SIG-M5 (cell line): ENCODE measurements at places on chromosomes 16 and 17.

DNA sequence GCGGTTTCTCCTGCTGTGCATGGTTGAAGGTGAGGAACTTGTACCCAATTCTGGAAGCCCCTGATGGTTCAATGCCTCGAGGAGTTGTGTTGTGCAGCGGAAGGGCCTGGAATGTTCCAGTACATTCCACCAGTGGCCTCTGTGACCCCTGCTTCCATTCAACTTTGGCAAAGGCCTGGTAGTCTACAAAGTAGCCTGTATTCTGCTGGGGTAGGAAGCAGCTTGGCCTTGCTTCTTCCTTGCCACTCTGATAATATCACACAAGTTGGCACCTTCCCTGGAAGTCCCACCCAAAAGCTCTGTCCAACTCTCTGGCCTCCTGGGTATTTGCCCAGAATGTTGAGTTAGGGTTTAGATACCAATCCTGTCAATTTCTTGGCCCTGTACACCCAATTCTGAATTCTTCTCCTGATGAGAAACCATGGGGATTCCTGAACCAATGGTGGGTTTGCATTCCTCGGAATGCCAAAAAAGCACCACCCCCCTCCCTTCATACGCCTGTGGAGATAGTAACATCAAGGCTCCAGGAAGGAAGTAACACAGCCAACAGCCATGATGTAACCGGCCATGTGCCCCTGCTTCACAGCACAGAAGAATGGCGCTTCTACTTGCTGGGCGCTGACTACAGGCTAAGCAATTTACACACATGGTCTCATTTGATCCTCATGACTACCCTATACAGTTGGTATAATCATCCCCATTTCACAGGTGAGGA, 11.8 kb upstream of the FAM117A start:
- no peak for DNase-seq

GRCh38 chr17:53588317-53588716, 234.4 kb upstream of the KIF2B start:
- no peak for DNase-seq

DNA sequence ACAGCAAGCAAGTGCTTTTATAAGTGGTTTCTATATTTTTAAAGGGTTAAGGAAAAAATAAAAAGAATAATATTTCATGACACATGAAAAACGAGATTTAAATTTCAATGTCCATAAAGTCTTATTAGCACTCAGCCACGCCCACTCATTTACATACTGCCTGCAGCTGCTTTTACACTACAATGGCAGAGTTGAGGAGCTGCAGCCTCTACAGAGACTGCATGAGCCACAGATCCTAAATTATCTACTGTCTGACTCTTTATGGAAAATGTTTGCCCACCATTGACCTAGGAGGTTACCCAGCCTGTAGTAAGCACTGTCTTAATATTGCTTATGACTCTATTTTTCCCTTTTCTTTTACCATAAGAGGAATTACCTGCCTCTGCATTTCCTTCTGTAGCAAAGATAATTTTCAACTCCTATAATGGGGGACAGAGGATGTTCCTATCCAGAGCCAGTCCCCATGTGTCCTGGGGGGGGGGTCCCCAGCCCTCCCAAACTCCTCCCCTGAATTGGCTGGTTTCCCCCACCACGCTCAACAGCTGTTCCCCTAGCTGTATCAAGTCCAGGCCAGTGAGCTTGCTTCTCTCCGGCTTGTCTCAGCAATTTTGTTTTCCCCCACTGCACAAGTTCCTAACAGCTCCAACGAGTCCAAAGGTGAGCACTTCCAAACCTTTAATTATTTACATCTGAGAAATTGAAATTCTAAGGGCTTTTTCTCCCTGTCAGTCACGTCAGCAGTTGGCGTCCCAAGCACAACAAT, 139.4 kb upstream of the ERCC4 start:
- DNase-seq = no peak

- no peak for DNase-seq
Measured at GRCh38 chr17:17760350-17760749, 76.4 kb downstream of the SREBF1 start.

DNA sequence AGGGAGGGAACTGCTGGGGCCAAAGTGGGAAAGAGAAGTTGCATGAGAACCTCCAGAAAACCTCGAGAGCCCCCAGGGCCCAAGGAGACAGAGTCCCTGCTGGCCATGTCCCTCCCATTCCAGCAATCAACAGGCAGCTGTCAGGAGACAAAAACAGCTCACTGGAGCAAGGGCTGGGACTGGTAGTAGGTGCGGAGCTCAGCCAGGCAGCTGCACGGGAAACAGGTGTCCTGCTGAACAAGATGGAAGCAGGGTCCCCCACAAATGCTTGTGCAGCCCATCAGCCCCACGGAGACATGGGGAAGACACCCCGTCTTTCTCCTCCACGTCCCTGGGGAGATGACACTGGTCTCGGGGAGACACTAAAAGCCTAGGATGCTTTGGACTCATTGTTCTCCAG, 34.5 kb downstream of the SDK2 start:
- DNase-seq = no peak

DNA sequence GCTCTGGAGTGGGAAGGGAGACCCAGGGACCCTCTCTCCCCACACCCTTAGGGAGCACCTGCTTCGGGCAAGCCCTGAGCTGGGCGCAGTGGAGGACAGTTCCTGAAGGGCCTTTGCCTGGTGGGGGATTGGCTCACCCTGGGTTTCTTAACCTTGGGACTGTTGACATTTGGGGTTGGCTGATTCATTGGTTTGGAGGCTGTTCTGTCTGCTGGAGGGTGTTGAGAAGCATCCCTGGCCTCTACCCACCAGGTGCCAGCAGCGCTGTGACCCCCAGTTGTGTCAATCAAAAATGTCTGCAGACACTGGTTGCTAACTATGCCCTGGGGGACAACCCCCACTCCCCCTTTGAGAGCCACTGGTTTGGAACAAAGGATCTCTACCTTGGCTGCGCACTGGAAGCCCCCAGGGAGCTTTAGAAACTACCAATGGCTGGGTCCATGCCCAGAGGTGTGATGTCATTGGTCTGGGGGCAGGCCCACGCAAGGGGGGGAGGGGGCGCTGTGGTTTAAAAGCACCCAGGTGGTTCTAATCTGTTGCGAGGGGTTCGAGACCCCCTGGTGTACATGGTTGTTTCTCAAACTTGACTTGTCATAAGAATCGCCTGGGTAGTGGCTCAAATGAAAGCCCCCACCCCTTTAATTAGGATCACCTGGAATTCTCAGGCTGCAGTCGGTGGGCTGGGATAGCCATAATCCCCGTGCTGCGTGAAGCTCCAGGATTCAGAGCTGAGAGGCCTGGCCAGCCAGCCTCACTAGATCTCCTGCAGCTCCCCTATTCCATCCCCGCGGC, 151.9 kb upstream of the GSE1 start:
- no peak for DNase-seq
